ENCODE measurements at places on chromosomes 1 and 21.

GRCh38 chr1:30295674-30296073, 427.7 kb downstream of the MATN1 start:
- DNase-seq = no peak

- no peak for DNase-seq
Observed at GRCh38 chr1:180190091-180190490, 35.4 kb downstream of the QSOX1 start.

- no peak for DNase-seq
Observed at GRCh38 chr21:36873513-36873912, 93.0 kb downstream of the HLCS start.

DNA sequence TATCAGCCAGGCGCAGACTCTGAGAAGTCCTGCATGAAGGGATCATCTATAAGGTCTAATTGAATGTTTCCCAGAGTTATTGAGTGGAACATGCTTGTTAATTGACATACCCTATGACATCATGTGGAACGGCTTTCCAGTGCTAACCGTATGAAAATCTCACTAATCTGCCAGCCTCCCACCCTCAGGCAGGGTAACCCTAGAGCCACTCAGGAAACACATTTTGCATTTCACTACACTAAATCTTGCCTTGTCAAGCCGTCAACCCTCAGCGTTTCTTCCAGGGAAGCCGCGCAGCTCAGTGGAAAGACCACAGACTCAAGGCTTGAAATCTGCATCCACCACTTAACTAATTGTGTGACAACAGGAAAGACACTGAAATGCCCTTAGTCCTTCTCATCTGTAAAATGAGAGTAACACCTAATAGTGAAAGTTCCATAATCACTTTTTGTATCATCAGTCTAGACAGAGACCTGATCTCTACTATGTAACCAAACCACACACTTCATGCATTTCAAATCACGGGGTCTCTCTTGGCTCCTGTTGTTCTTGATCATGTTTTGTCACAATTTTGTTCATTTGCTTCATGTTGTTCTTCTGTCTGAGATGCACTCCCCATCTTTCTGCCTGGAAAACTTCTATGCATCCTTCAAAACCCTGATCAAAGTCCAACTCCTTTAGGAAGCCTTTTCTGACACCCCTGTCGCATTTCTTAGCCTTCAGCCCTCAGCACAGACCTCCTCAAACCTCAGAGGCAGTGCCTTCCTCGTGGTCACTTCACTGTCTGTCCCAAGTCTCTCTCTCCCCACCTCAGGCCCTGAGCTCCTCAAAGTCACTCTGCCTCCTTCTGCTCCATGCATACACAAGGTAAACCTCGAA, 246.5 kb downstream of the TOMM20 start:
- no peak for DNase-seq

- no peak for DNase-seq
Observed at GRCh38 chr1:160666079-160666442, 19.2 kb upstream of the SLAMF1 start.

DNA sequence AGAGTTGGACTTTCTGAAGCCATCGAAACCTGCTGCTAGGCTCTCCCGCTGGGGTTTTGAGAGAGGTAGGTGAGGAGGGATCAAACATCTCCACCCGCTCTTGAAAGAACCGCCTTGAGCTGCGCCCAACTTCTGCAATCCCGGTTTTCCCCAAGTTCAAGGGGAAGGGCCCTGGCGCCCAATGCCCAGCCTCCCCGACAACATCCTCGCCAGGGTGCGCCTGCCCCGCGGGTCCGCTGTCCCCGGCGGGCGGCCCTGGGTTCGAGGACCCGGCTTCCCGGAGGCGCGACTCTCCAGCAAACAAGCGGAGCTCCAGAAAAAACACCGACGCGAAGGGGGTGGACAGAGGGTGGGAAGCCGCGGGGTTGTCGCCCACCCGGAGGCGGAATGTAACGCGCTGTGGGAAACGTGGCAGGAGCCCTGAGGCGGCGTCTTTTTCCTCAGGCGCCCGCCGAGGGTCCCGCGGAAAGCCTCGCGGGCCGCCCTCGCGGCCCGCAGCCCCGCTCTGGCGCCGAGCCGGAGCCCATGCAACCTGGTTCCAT, 607 bp downstream of the BTG3 start:
- DNase-seq = no peak

DNA sequence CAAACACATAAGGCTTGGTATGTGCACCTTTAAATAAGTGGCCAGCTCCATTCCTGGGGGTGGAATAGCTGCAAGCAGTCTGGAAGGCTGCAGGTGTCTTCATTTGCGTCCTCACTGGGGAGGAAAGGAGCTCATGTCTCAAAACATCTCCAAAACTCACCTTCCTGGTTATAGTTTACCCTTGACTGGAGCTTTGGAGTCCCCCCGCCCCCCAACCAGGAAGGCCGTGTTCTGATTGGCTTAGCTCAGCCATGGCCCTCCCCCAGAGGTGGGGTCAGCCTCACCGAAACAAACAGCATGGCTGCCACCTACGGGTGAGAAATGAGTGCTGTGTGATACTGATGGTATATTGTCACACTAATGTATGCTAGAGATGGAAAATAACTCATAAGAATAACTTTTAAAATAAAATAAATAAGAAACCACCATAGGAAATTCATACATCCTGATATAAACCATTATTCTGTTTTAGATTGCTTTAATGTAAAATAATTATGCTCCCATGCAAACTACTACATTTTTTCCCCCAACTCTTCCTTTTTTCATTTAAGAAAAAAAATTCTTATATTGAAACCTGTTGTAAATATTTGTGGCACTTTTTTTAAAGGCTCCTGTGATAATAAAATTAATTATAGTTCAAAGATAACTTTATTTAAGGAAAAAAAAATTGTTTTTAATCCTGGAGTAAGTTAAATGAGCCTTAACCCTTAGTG, 90.8 kb downstream of the ZP4 start:
- peak; percentile 22 for DNase-seq

DNA sequence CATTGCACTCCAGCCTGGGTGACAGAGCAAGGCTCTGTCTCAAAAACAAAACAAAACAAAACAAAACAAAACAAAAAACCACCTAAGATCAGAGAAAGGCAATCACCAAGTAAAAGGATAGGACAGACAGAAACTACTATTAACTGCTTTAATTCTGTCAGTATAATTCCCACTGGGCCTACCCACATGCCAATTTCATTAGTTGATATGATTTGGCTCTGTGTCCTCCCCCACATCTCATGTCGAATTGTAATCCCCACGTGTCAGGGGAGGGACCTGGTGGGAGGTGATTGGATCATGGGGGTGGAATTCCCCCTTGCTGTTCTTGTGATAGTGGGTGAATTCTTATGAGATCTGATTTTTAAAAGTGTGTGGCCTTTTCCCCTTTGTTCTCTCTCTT, 27.2 kb upstream of the CAPZB start:
- DNase-seq = no peak

DNA sequence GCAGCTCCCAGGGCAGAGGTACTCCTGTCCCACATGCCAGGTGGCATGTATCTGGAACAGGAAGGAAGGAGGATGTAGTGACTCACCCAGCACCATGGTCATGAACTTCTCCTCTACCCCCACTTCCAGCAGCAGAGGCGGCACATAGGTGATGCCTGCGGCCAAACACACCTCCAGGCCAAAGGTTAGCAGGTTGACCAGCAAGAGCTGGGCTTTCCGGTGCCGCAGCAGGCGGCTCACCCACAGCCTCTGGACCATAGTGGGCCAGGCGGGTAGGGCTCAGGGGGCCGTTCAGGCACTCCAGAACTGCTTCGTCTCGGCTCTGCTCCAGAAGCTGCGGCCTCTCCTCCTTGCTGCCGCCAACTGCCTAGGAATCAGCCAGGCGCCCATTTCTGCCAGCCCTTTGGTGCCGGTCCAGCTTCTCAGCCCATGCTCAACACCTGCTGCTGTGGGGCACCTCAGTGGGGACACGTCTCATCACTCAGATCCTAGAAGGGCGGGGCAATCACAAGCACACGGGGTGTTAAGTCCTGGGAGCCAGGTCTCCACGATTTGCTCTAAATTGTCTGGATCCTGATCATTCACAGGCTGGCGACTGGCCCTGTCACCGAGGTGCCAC, 15.8 kb downstream of the SLC45A3 start:
- DNase-seq = no peak

- no peak for DNase-seq
Observed at GRCh38 chr1:235286667-235287066, 41.3 kb downstream of the ARID4B start.

GRCh38 chr1:42157667-42158066, 4.5 kb downstream of the GUCA2B start:
- DNase-seq = no peak

DNA sequence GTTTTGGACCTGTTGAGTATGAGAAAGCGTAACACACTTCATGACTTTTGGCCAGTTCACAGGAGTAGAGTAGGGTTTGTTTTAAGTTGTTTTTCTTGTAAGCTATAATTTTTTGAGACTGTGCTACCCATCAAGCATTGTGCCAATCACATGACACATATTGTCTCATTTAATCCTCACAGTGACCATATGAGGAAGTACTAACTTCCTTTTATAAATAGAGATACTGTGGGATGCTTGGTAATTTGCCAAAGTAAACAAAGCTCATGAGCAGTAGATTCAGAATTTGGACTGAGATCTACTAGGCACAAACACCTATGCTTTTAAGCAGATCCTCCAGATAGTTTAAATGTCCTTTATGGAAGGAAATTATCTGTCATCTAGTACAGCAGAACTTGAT, 178.3 kb downstream of the CACNA1E start:
- no peak for DNase-seq

- DNase-seq = no peak
Observed at GRCh38 chr1:1958071-1958541, 39.0 kb upstream of the TMEM52 start.

GRCh38 chr1:97636941-97637340, 283.9 kb downstream of the DPYD start:
- DNase-seq = no peak

DNA sequence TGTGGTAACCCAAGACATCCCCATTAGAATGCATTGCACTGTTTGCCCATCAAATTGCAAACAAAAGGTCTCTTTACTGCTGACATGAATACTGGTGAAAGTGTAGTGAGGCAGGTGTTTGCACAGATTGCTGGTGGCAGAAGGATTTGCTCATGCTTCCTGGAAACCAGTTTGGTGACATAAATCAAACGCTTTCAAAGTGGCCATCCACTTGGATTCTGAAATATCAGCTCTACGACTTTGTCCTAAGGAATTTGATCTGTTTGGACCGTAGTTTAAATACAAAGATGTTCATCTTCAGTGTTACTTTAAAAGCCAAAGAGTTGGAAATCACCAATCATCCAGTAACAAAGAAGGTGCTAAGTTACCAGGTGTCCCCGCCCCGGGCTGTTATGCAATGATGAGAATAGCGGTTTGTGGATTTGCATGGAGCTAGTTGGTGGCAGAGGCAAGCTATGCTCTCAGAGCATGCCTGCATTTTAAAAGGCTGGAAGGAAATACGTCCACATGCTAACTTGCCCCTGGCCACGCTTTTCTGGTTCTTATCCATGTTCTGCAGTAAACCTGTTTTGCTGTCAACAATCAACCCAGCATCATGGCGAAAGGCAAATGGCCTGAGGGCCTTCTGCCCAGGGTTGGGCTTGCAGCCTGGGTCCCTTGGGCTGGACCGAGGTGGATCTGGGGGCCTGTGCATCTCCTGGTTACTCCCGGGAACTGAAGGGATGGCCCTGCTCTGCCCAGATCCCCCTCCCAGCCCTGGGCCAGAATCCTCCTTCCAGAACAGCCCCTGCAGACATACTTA, 49.2 kb downstream of the UMODL1 start:
- no peak for DNase-seq

DNA sequence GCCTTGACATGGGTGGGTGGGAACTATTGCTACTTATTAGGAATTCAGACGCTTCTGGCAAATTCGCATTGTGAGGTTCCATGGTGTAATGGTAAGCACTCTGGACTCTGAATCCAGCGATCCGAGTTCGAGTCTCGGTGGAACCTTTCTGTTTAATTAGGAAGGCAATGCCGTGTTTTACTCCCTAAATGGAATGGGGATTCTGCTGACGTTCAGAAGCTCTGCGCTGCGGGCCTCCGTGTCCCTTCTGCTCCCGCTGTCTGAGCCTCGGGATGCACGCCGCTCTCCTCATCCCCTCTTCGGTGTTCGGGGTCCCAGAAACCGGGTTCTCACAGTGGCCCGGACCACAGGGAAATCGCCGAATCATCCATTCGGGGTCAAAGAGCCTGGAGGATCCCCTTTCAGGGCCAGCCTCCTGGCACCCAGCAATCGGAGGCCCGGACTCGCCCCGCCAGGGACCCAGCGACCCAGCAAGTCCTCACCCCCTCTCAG, 280.3 kb downstream of the FAM72C start:
- DNase-seq = no peak

- no peak for DNase-seq
Observed at GRCh38 chr1:119084798-119085197, 55.7 kb downstream of the WARS2 start.

- no peak for DNase-seq
Observed at GRCh38 chr1:205210756-205211168, 740 bp downstream of the DSTYK start.

GRCh38 chr1:30779294-30780071, 21.9 kb upstream of the LAPTM5 start:
- peak; percentile 60 for DNase-seq

DNA sequence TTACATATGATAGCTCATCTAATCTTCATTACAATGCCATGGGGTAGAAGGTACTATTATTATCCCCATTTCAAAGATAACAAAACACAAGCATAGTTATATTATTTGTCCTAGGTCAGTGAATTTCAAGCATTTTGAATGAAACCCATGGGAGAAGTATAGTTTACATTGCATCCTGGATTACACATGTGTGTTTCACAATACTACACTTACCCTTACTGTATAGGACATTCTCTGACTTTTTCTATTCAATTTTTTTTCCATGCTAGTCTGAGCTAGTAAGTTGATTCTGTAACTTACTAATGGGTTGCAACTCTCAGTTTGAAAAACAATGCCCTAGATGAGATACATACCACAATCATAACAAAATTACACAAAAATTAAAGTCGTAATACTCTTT, 8.7 kb upstream of the GPX7 start:
- no peak for DNase-seq

GRCh38 chr1:2406451-2407041, 5.8 kb downstream of the PEX10 start:
- no peak for DNase-seq

- peak; percentile 18 for DNase-seq
Observed at GRCh38 chr1:171654942-171655745, 2.7 kb upstream of the MYOC start.

- no peak for DNase-seq
Observed at GRCh38 chr1:230103306-230104173, 36.5 kb downstream of the GALNT2 start.

DNA sequence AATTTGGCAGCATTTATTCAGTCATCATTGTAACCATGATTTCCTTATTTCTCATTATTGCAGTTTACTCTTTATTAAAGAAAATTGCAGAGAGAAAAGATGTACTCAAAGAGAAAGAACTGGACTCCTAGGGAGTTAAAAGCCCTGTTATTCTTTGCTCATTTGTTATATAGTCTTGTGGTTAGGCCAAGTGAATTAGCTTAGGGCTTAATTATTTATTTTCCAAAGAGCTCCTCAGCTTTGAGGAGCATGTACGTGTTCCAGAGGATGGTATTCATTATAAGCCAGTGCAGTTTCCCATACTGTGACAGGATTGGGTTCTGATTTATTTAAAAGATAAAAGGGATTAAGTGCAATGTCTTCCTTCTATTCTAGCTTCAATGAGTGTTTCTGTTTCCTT, 86.4 kb downstream of the GPR161 start:
- DNase-seq = no peak
